A172 (cell line): ENCODE measurements at places on chromosomes 16 and 17.

GRCh38 chr16:75758215-75758614 is 31.9 kb upstream of the CPHXL start:
- DNase-seq, result peak; percentile 41

DNA sequence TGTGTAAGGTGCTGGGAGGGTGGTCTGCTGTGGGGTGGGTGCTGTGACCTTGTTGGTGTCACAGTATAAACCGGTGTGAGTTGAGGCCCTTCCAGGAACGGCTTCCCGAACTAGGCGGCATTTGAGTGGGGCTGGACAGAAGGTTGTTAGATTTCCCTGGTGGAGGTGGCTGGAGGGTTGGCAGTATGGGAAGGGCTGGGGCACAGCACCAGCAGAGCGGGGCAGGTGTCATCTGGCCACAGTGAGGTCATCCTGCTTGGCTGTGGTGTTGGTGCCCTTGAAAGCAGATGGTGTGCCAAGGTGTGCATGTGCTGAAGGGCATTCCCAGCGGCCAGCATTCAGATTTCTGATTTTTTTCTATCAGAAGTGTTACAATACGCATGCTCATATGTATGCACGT is 28.1 kb downstream of the BANP start:
- no peak for DNase-seq

- no peak for DNase-seq
Observed at GRCh38 chr16:10240854-10241613, 58.8 kb upstream of the GRIN2A start.

- no peak for DNase-seq
Observed at GRCh38 chr16:88197481-88198456, 185.0 kb upstream of the ZNF469 start.

DNA sequence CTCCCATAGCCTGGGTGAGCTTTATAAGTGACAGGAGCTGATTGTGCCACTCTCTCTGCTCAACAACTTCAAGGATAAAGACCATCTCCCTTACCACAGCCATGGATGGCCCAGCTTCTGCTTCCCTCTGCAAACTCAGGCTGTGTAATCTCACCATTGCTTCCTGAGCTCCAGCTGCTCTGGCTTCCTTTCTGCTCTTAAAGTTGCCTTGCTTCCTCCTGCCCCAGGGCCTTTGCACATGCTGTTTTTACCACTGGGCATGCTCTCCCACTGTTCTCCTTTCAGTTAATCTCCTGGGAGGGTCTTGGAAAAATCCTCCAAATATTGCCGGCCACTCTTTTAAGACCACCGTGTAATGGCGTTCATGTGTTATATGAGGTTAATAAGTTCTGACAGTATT is 265.1 kb upstream of the C16orf82 start:
- DNase-seq, result no peak

- peak; percentile 56 for DNase-seq
Observed at GRCh38 chr16:66457888-66458287, 30.8 kb downstream of the BEAN1 start.

- no peak for DNase-seq
Observed at GRCh38 chr16:54977211-54977610, 46.5 kb downstream of the IRX5 start.

- no peak for DNase-seq
Observed at GRCh38 chr17:69042308-69042707, 18.4 kb downstream of the ABCA9 start.

- no peak for DNase-seq
Observed at GRCh38 chr16:87169509-87169995, 147.6 kb downstream of the C16orf95 start.

DNA sequence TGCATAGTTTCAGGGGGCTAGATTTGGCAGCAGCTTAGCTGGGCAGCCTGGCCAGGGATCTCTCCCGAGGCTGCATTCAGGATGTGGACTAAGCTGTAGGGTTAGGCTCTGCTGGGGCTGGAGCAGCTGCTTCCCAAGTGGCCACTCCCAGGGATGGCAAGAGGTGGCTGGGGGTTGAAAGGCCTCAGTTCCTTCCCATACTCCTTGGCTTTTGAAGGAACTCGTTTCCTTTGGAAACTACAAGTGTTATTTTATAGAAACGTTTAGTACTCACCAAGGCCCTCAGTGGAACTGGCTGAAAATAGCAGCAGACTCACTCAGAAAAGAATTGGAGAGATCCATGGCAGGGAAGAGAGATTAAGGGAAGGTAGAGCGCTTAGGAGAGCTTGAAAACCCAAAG is 76.4 kb downstream of the WWP2 start:
- DNase-seq, result no peak

DNA sequence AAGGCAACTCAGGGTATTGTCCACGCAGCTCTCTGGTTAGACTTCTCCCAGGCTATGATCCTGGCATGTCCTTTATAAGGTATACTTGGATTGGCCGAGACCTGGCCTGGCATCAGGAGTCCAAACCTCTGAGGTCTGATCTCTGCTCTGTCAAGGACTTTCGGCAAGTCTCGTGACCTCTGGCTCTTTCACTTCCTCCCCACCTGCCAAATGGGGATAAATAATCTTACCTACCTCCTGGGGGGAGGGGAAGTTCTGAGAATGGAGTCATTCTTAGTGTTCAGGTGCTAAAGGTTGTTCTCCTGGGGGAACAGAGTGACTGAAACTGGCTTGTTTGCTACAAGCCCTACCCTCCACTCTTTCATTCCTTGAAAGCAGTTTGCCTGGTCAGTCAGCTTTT is 7.6 kb downstream of the ATXN1L start:
- no peak for DNase-seq

- peak; percentile 57 for DNase-seq
Observed at GRCh38 chr17:18968945-18969887, 17.3 kb downstream of the SLC5A10 start.

GRCh38 chr16:81523387-81524115 is 78.9 kb downstream of the CMIP start:
- peak; percentile 87 for DNase-seq

GRCh38 chr16:50197582-50197981 is 44.5 kb downstream of the TENT4B start:
- no peak for DNase-seq

DNA sequence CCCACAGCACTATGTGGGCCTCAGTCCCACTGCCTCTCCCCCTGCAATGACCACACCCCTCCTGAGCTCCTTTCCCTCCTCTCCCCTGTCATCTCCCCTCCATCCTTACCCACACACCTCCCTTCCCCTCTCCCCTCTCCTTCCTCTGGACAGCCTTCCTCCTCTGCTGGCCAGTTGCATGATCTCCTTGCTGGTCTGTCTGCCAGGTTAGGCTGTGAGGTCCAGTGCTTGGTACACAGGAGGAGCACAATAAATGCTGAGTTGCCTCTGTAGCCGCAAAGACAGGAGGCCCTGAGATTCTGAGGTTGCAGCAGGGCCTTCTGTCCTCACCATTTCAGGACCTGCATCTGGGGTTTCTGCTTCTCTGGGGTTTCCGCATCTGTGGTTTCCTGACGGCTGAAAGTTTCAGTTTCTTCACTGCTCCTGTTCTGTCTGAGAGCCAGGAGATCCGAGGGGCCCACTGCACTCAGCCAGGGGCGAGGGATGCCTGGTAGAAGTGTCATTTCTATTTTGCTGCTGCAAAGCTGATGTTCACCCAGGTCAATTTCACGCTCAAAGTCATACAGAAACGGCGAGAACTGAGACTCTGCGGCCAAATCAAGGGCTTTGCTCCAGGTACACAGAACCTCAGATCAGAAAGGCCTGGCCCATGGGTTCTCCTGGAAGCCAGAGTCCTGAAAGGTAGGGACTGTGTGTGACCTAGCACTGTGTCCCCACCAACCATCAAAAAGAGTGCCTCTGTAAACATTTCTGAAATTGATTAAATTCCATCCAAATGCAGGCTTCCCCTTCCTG is 4.6 kb upstream of the SLC12A3 start:
- DNase-seq, result no peak

GRCh38 chr17:68087851-68088250 is 52.3 kb downstream of the KPNA2 start:
- DNase-seq, result no peak

DNA sequence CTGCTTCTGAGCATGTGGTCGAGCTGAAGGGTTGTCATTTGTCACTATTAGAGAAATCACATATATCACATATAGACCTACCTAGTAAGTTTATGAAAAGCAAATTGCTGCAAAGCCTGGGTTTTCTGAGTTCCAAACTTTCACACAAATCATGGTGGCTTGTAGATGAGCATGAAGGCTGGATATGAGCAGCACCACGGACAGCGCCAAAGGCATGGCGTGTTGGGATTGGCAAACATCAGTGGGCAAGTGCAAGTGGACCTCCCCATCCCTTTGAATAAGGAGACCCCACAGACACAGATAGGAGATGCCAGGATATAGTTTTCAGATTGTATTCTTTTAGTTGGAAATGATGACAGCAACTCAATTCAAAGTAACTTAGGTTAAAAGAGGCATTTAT is 77.6 kb upstream of the CACNG3 start:
- no peak for DNase-seq

DNA sequence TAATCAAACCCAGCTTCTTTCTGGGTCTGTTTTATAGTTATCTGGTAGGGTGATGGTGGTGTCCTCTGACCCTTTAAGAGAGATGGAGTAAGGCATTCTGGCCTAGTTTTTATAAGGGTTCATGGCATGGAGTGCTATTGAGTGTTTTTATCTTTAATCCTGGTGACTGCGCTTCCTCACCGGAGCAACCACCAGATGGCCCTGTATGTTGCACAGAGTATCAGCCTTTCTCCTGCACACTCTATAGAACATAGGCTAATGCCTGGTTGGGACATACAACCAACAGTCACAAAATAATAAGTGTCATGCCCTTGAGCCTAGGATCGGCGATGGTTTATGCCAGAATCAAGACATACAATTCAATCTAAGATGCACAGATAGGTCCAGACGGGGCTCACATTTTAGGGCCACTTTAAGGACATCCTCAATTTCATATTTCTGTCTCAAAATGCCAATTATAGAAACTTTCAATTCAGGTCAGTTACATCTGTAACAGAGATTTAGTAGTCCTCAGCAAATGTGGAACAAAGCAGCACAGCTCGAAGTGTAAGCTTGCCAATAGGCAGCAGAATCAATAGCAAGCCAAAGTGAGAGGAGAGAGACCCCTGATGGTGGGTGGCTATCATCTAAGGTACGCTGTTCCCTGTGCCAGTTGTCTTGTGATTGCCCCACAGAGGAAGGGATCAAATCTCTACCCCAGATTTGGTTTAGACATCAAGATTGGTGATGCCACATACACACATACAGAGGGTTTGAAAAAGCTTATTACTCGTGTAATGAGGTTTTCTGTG is 37.2 kb upstream of the HOXB9 start:
- no peak for DNase-seq

- DNase-seq, result no peak
Observed at GRCh38 chr16:4018391-4018790, 97.9 kb downstream of the ADCY9 start.

DNA sequence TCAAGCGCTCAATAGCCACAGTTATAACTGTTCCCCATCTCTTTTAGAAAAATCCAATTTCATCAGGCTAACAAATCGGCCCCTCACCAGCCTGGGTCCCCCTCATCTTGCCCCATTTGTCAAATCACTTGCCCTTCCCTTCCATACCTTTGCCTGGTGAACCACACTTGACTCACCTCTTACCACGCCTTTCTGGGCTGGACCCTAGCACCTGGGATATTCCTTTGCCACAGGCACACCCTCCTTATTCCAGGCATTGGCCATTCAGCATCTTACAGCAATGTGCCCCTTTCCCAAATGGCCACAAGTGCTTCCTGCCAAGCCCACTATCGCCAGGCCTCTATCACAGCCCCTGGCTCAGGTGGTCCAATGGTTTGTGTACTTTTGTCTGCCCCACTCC is 14.9 kb downstream of the CMTM4 start:
- no peak for DNase-seq

GRCh38 chr16:68073902-68074760 is 11.0 kb upstream of the NFATC3 start:
- DNase-seq, result no peak

- DNase-seq, result peak; percentile 89
Observed at GRCh38 chr16:25033852-25034251, 18.7 kb upstream of the ARHGAP17 start.

GRCh38 chr17:32719689-32720088 is 157.2 kb downstream of the MYO1D start:
- DNase-seq, result no peak

DNA sequence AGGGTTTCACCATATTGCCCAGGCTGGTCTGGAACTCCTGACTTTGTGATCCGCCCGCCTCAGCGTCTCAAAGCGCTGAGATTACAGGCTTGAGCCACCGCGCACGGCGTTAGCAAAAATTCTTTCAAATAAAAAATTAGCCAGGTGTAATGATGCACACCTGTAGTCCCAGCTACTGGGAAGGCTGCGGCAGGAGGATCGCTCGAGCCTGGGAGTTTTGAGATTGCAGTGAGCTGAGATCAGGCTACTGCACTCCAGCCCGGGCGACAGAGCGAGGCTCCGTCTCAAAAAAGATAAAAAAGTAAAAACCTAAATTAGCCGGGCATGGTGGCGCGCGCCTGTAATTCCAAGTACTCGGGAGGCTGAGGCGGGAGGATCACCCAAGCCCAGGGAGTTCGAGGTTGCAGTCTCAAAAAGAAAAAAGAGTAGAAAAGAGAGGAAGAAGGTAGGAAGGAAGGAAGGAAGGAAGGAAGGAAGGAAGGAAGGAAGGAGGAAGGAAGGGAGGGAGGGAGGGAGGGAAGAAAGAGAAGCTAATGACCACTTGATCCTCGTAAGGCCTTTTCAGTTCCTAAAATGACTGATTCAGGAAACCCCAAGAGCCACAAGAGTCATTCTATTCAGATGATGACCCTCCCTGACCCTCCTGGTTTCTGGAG is 59.2 kb downstream of the SRL start:
- no peak for DNase-seq

GRCh38 chr17:76022285-76022684 is 4.8 kb downstream of the EVPL start:
- DNase-seq, result no peak

GRCh38 chr16:85573696-85574641 is 39.2 kb upstream of the GSE1 start:
- DNase-seq, result no peak

DNA sequence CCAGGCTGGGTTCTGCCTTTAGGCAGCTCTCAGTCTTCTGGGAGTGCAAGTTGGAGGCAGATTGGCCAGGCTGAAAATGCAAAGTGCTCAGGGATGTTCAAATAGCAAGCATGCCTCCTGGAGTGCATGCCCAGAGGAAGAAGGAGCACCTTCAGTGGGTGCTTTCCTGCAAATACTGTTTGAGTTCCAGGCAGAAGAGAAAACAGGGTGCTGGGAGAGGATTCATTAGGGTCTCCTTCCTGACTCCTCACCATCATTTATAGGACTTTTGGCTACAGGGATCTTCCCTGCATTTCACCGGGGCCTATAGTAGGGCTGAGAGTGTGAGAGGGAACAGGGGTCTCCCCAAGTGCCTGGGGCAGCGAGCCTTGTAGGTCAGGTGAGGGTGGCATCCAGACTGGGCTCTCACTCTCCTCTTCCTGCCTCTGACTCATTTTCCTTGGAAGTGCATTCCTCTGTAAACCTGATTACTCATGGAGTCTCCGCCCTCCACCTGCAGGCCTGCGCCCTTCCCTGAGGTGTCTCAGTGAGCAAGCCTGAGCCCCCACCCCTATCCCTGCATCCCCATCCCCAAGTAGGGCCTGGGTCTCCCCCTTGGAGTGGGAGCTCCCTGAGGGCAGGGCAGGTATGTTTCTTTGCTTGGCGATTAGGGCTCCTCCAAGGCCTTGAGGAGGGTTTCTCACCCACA is 17.1 kb upstream of the TNS4 start:
- DNase-seq, result peak; percentile 93
